Endothelial cell of umbilical vein (primary cell): ENCODE measurements at places on chromosomes 6 and 20. TPM values are rescaled to one million over a fixed set of nuclear protein-coding genes. Genes with fewer than 3 reads are reported as not detected.

The LPA gene
- not detected in 2 replicates for total RNA-seq

The ADTRP gene
- total RNA-seq, result 3.3 and 5.6 TPM in 2 replicates

The LY6G6F gene
- total RNA-seq, result not detected in 2 replicates

The COX4I2 gene
- total RNA-seq, result not detected in 2 replicates

The SYCP2 gene
- total RNA-seq, result 0.35 and 0.67 TPM in 2 replicates

The DEF6 gene
- total RNA-seq, result 0.77 and 1.0 TPM in 2 replicates

The MUC21 gene
- not detected in 2 replicates for total RNA-seq

The HAO1 gene
- not detected in 2 replicates for total RNA-seq

The C6orf58 gene
- not detected in 2 replicates for total RNA-seq

The OR2J2 gene
- not detected in 2 replicates for total RNA-seq

The EEF1E1 gene
- 58.1 and 62.4 TPM in 2 replicates for total RNA-seq

GRCh38 chr6:103284835-103285234, 1574.9 kb downstream of the HACE1 start:
- no peaks in the 10 kb centered on the region for H3K27me3 ChIP-seq
- no peak for DNase-seq
- no peaks in the 10 kb centered on the region for H3K36me3 ChIP-seq
- no peak overlapping the region for H3K4me3 ChIP-seq
- H3K4me1 ChIP-seq, result no peaks in the 10 kb centered on the region

- DNase-seq, result no peak
- H3K4me1 ChIP-seq, result peaks cover 3% of the 10 kb centered on the region
- no peak within 1 kb of the TSS for H3K27ac ChIP-seq
- H3K27me3 ChIP-seq, result peaks cover 43% of the 10 kb centered on the region
- peak within 1 kb of the TSS; percentile 30 for H3K4me3 ChIP-seq
Measured at GRCh38 chr6:166308033-166308768, at the start of gene PRR18. Gene PRR18, minus strand, starts transcription at chr6:166308392. Its CDS starts 250 bp downstream, at chr6:166308142.

GRCh38 chr6:149094934-149095351, 222.6 kb upstream of the TAB2 start:
- DNase-seq, result no peak
- H3K27ac ChIP-seq, result no peak overlapping the region
- no peaks in the 10 kb centered on the region for H3K36me3 ChIP-seq

DNA sequence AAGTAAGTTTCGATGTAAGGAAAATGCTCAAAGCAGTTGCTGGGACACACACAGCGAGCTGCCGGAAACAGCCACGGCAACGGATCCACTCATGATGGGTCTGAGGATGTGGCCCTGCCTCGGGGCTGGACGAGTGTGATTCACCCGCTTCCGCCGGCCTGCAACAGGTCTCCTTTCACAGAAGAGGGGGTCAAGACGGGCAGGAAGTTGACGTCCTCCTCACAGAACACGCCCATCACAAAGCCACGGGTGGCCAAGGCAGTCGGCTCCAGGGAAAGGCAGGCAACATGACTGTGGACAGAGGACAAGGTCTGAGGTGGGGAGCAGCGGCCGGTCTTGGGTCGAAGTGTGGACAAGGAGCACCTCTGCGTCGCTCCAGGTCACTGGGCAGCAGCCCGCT, 29.9 kb upstream of the SMOC2 start:
- no peak for DNase-seq
- H3K27ac ChIP-seq, result no peak overlapping the region
- H3K4me1 ChIP-seq, result no peaks in the 10 kb centered on the region
- no peaks in the 10 kb centered on the region for H3K27me3 ChIP-seq
- no peak overlapping the region for H3K4me3 ChIP-seq

DNA sequence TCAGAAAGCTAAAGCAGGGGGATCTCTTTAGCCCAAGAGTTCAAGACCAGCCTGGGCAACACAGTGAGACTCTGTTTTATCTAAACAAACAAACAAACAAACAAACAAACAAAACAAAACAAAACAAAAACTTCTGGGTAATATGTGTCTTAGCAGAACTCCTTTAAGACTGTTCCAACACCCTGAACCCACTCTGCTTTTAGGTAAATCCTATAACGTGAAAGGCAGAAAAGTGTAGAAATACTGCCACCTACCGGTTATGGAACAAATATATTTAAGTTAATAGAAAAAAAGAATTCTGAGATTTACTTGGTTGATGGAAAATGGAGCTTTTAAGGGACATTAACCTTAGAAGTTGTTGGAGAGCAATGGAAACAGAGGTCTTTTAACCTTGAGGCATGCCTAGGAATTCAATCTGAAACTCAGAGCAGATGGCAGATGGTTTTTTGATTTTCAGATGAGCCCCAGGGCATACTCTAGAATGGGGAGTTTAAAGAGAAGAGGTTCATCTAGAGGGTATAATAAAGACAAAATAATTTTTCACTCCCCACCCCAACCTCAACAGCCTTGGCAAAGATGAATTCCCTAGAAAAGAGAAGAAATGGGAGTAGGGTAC, 38.5 kb downstream of the SOD2 start:
- H3K4me1 ChIP-seq, result no peaks in the 10 kb centered on the region
- no peaks in the 10 kb centered on the region for H3K36me3 ChIP-seq
- no peak overlapping the region for H3K27ac ChIP-seq
- no peak overlapping the region for H3K4me3 ChIP-seq

- H3K27ac ChIP-seq, result no peak overlapping the region
- H3K27me3 ChIP-seq, result no peaks in the 10 kb centered on the region
- no peak overlapping the region for H3K4me3 ChIP-seq
- DNase-seq, result no peak
- no peaks in the 10 kb centered on the region for H3K36me3 ChIP-seq
- no peaks in the 10 kb centered on the region for H3K4me1 ChIP-seq
Measured at GRCh38 chr6:62716719-62717118, 430.7 kb upstream of the KHDRBS2 start.

DNA sequence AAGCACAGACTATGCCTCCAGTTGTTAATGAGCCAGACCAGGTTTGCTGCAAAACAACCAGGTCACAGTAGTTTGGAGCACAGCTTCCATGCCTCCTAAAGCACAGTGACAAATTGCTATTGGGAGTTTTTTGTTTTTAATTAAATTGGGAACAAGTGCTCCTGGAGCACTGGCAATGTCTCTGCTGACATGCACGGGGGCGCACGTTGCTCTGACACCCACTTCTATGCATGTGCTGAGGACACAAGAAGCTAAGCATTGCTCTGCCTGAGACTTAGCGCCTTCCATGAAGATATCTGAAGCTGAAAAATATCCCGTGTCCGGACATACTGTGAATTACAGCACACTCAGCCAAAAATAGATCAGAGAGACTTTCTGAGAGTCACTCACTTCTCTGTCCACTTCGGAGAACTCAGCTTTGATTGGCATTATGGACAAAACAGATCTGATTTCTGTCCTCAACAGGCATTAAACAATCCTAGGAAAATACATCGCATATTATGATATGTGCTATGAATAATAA, 18.6 kb upstream of the GGTLC1 start:
- H3K4me1 ChIP-seq, result no peaks in the 10 kb centered on the region
- no peak overlapping the region for H3K27ac ChIP-seq
- H3K4me3 ChIP-seq, result no peak overlapping the region
- no peaks in the 10 kb centered on the region for H3K36me3 ChIP-seq
- H3K27me3 ChIP-seq, result no peaks in the 10 kb centered on the region

DNA sequence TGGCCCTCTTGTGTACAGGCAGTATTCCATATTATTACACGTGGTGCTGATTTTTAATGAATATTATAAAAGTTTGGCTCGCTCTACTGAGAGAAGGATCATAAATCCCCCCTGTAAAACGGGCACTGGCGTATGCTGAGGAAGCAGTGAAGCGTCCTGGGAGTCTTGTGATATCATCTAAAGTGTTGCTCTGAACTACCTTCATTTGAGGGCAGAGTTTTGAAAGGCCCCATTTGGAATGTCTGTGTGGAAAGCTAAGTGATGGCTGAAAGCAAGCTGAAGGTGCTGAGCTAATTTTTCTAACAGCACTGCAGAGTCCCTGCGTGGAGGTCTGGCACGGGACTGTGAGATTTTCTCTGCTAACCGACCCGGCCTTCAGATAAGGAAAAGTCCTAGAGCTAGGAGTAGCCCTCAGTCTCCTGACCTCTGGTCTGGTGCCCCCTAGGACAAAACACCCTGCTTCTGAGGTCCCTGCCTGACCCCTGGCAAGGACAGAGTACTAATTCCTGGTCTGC, 1.3 kb upstream of the BACH2 start:
- peaks cover 51% of the 10 kb centered on the region for H3K27me3 ChIP-seq
- no peaks in the 10 kb centered on the region for H3K36me3 ChIP-seq
- DNase-seq, result no peak
- no peak overlapping the region for H3K27ac ChIP-seq

- no peaks in the 10 kb centered on the region for H3K4me1 ChIP-seq
- no peaks in the 10 kb centered on the region for H3K36me3 ChIP-seq
- H3K27ac ChIP-seq, result no peak overlapping the region
- H3K27me3 ChIP-seq, result no peaks in the 10 kb centered on the region
Measured at GRCh38 chr20:15333170-15333569, 995.8 kb upstream of the FLRT3 start.

GRCh38 chr6:166572370-166573261, 13.9 kb downstream of the RAMACL start:
- DNase-seq, result no peak
- no peak overlapping the region for H3K27ac ChIP-seq
- H3K4me3 ChIP-seq, result no peak overlapping the region
- H3K27me3 ChIP-seq, result no peaks in the 10 kb centered on the region

DNA sequence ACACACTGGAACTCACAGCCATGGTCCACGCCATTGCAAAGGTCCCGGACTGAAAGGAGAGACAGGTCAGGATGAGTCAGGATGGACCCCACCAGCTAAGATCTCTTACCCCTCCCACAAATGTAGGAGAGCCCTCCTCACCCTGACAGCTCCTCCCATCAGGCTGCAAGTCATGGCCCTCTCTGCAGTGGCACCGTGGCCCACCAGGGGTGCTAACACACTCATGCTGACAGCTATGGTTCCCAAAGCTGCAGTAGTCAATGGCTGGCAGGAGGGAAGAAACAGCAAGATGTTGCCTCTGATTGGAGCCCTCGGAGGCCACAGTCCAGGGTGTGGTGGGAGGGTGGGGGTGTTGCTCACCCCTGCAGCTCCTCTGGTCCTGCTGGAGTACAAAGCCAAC, 5.7 kb upstream of the RBPJL start:
- peak; percentile 13 for DNase-seq
- no peaks in the 10 kb centered on the region for H3K4me1 ChIP-seq
- no peaks in the 10 kb centered on the region for H3K36me3 ChIP-seq

DNA sequence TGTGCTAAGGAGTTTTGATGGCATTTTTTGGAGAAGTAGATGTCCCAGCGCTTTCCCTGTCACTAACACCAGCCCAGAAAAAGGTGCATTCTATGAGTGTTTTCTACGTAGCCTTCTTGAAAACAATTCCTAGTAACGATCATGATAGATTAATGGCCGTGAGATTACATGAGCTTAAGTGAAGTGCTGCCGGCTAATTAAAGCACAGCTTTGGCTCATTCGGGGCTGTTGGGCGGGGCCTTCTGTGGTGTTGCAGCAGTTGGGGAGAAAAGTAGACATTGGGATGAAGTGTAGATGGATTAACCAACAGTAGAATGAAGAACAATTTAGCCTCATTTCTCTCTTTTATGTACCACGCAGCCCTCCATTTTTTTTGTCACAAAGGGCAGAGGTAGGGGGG, 20.8 kb upstream of the TRAF3IP2 start:
- no peaks in the 10 kb centered on the region for H3K4me1 ChIP-seq
- H3K27me3 ChIP-seq, result peaks cover 3% of the 10 kb centered on the region
- no peaks in the 10 kb centered on the region for H3K36me3 ChIP-seq
- DNase-seq, result no peak

- no peaks in the 10 kb centered on the region for H3K4me1 ChIP-seq
- no peaks in the 10 kb centered on the region for H3K27me3 ChIP-seq
- H3K27ac ChIP-seq, result no peak overlapping the region
- H3K36me3 ChIP-seq, result no peaks in the 10 kb centered on the region
- DNase-seq, result no peak
Measured at GRCh38 chr6:20771409-20771808, 237.2 kb downstream of the CDKAL1 start.

GRCh38 chr6:38987503-38987902, 61.1 kb upstream of the GLP1R start:
- H3K36me3 ChIP-seq, result no peaks in the 10 kb centered on the region
- H3K4me3 ChIP-seq, result no peak overlapping the region
- H3K27ac ChIP-seq, result no peak overlapping the region
- peaks cover 2% of the 10 kb centered on the region for H3K27me3 ChIP-seq
- no peaks in the 10 kb centered on the region for H3K4me1 ChIP-seq

DNA sequence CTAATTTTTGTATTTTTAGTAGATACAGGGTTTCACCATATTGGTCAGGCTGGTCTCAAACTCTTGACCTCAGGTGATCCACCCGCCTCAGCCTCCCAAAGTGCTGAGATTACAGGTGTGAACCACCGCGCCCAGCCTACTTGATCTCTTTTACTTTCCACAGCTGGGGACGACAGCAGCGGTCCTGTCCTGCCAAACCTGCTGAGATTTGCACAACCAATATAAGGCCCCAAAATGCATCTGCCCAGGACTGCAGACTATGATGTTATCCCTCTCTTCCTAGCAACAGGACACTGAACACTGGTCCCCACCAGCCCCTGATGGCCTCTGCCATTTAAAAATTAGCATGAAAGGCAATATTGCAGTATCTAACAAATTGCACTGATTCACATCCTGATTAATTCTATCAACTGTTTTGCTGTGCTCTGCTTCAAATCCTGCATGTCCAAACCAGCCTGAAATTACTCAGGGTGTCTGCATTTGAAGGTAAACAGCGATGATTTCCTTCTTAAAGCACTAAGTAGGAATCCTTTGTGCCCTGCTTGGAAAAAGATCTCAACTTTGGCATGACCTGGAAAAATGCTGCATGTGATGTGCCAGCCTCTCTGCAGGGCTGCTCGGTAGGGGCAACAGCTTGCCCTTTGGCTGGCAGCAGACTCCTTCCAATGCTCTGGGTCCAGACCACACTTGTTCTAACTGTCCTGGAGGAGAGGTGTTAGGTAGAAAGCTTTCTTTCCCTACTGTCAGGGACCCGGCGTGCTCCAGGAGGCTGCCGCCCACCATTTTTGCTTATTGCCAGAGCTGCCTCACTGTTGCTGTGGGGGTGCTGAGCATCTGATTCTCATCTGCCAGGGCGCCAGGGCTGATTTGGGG, 27.4 kb upstream of the PXDC1 start:
- H3K36me3 ChIP-seq, result no peaks in the 10 kb centered on the region
- no peaks in the 10 kb centered on the region for H3K27me3 ChIP-seq
- DNase-seq, result no peak
- peaks cover under 1% of the 10 kb centered on the region for H3K4me1 ChIP-seq
- no peak overlapping the region for H3K27ac ChIP-seq
- no peak overlapping the region for H3K4me3 ChIP-seq

- no peaks in the 10 kb centered on the region for H3K4me1 ChIP-seq
- H3K4me3 ChIP-seq, result no peak overlapping the region
- H3K27ac ChIP-seq, result no peak overlapping the region
- no peak for DNase-seq
Measured at GRCh38 chr6:43800746-43801494, 30.9 kb downstream of the VEGFA start.

DNA sequence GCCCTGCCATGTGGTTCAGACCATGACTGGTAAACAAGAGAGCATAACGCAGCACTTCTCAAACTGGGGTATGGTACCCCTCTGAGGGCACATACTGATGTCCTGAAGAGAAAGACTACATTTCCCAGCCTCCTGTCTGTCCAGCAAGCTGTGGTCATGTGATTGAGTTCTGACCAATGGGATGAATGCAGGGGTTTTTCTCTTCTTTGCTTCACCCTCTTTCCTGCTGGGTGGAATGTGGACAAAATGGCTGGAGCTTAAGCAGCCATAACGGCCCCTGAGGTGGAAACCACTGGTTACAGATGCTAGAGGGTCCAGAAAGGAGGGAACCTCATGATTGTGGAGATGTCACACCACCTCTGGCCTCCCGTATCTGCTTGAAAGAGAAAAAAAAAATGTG, 19.4 kb upstream of the KCNB1 start:
- H3K4me3 ChIP-seq, result no peak overlapping the region
- no peaks in the 10 kb centered on the region for H3K4me1 ChIP-seq
- no peaks in the 10 kb centered on the region for H3K36me3 ChIP-seq
- H3K27ac ChIP-seq, result no peak overlapping the region
- H3K27me3 ChIP-seq, result peaks cover 11% of the 10 kb centered on the region
